Calu3 (cell line): ENCODE measurements at places on chromosomes 6 and 20. TPM values are rescaled to one million over a fixed set of nuclear protein-coding genes. Genes with fewer than 3 reads are reported as not detected.

The ABRACL gene
- total RNA-seq = 36.1 and 40.4 TPM in 2 replicates

The DSP gene
- total RNA-seq = 46.4 and 57.7 TPM in 2 replicates

The FAM209B gene
- total RNA-seq = not detected in 2 replicates

The SLC17A2 gene
- total RNA-seq = not detected in 2 replicates

The ECT2L gene
- not detected in 2 replicates for total RNA-seq

DNA sequence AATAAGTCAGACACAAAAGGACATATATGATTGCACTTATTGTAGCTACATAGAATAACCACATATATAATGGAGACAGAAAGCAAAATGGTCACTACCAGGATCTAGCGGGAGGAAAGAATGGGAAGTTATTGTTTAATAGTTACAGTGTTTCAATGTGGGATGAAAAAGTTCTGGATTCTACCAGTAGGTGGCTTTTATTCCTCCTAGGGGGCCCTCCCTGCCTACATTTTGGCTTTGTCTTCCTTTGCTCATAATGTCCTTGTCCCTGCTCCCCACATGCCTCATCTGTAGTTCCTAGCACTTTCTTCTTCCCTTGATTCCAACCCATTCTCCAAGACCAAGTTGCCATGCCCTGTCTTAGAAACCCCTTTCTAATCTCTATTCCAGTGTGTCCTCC lies 16.3 kb downstream of the ZNF133 start:
- H3K4me3 ChIP-seq = no peak overlapping the region
- no peak for DNase-seq
- no peaks in the 10 kb centered on the region for H3K36me3 ChIP-seq
- H3K27ac ChIP-seq = no peak overlapping the region
- no peaks in the 10 kb centered on the region for H3K4me1 ChIP-seq

DNA sequence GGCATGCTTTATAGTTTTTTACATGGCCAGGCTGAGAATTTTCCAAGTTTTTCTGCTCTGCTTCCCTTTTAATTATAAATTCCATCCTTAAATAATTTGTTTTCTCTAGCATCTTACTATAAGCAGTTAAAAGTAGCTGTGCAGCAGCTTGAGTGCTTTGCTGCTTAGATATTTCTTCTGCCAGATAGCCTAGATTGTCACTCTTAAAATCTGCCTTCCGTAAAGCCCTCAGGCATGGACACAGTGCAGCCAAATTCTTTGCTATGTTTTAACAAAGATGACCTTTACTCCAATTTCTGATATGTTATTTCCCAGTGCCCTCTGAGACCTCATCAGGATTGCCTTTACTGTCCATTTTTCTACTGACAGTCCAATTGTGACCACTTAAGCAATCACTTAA lies 92.6 kb upstream of the SGK1 start:
- H3K4me3 ChIP-seq = no peak overlapping the region
- no peaks in the 10 kb centered on the region for H3K4me1 ChIP-seq
- no peak overlapping the region for H3K27ac ChIP-seq
- DNase-seq = no peak
- H3K27me3 ChIP-seq = no peaks in the 10 kb centered on the region
- H3K36me3 ChIP-seq = no peaks in the 10 kb centered on the region

DNA sequence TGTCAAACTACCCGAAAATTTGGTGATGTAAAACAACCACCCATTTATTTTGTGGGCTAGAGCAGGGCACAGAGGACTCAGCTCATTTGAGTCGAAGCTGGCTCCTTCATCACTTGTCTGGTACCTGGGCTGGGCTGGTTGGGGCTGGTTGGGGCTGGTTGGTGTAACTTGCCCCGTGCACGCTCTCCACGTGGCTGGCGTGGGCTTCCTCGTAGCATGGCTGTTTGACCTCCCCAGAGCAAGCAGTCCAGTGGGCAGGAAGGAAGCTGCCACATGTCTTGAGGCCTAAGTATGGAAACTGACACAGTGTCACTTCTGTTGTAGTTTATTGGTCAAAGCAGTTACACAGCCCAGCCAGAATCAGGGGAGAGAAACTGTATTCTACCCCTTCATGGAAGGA lies 27.1 kb downstream of the BCAS4 start:
- H3K27ac ChIP-seq = no peak overlapping the region
- DNase-seq = no peak
- H3K27me3 ChIP-seq = no peaks in the 10 kb centered on the region
- peaks cover 7% of the 10 kb centered on the region for H3K36me3 ChIP-seq
- peaks cover 20% of the 10 kb centered on the region for H3K4me1 ChIP-seq

DNA sequence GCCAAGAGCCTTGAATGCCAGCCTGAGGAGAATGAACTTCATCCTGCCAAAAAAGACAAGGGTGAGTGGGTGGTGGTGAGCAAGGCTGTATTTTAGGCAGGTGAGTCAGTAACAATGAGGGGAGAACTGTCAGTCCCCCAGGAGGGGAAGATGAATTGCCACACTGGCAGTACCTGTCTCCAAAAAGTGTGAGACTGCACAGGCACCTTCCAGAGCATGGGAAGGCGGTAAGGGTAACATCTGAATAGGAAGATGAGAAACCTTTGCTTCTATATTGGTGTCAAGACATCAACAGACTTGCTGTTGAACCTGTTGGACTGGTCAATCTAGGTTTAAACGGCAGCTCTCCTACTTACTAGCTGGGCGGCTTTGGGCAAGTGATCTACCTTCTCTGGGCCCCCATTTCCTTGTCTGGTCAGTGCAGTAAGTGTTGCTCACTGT lies 30.9 kb downstream of the STK35 start:
- H3K27ac ChIP-seq = peak overlapping the region; percentile 33
- H3K4me1 ChIP-seq = peaks cover 34% of the 10 kb centered on the region
- H3K36me3 ChIP-seq = peaks cover 12% of the 10 kb centered on the region
- H3K27me3 ChIP-seq = no peaks in the 10 kb centered on the region
- H3K4me3 ChIP-seq = peak overlapping the region; percentile 14

- H3K27me3 ChIP-seq = no peaks in the 10 kb centered on the region
- no peak for DNase-seq
- no peak overlapping the region for H3K4me3 ChIP-seq
- no peak overlapping the region for H3K27ac ChIP-seq
- no peaks in the 10 kb centered on the region for H3K4me1 ChIP-seq
Measured at GRCh38 chr6:151119823-151120524, 119.8 kb upstream of the AKAP12 start.

The UBR2 gene
- 32.4 and 32.9 TPM in 2 replicates for total RNA-seq

DNA sequence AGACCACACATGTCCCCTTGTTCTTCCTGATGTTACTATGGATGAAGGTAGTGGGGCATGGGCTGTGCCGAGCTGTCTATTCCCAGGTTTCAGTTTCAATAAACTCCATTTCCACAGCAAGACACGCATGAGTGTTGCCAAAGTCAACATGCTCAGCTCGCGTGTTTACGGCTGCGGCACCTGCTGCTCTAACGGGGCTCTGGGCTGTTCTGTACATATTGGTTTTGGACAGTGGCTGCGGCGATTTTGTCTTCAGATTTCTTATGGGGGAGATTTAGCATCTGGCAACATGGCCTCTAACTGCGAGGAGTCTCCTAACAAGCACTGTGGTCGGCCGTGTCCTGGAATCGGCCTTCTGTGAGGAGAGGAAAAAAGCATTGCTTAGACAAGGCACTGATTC lies 58.6 kb downstream of the TMEM242 start:
- H3K36me3 ChIP-seq = no peaks in the 10 kb centered on the region
- no peaks in the 10 kb centered on the region for H3K4me1 ChIP-seq
- peaks cover 14% of the 10 kb centered on the region for H3K27me3 ChIP-seq
